ENCODE measurements at places on chromosomes 5 and 9. TPM values are rescaled to one million over a fixed set of nuclear protein-coding genes. Genes with fewer than 3 reads are reported as not detected.

- peaks cover 27% of the 10 kb centered on the region for H3K4me1 ChIP-seq
- no peaks in the 10 kb centered on the region for H3K27me3 ChIP-seq
- H3K36me3 ChIP-seq, result no peaks in the 10 kb centered on the region
- H3K27ac ChIP-seq, result peak overlapping the region; percentile 26
- DNase-seq, result peak; percentile 35
Measured at GRCh38 chr9:20043035-20043434, 254.2 kb upstream of the SLC24A2 start.

- peaks cover 13% of the 10 kb centered on the region for H3K4me1 ChIP-seq
- DNase-seq, result no peak
- H3K4me3 ChIP-seq, result no peak overlapping the region
- H3K27me3 ChIP-seq, result no peaks in the 10 kb centered on the region
Measured at GRCh38 chr5:172920447-172920849, 38.8 kb upstream of the RPL26L1 start.

GRCh38 chr5:1801222-1801966 is at the start of gene NDUFS6:
Gene NDUFS6, plus strand, starts transcription at chr5:1801407. Its CDS starts 11 bp downstream, at chr5:1801418.
- peaks cover 51% of the 10 kb centered on the region for H3K4me1 ChIP-seq
- H3K27me3 ChIP-seq, result no peaks in the 10 kb centered on the region
- peak within 1 kb of the TSS; percentile 97 for H3K27ac ChIP-seq

Gene TEX48
- 0.75 TPM for total RNA-seq

Gene OLFM1
- total RNA-seq, result not detected
